SHP77 (cell line): ENCODE measurements at places on chromosomes 3 and 15.

GRCh38 chr15:97501291-97501690 is 459.2 kb upstream of the ARRDC4 start:
- no peak for DNase-seq

- DNase-seq: no peak
Observed at GRCh38 chr3:139519998-139520737, 19.4 kb downstream of the RBP1 start.

DNA sequence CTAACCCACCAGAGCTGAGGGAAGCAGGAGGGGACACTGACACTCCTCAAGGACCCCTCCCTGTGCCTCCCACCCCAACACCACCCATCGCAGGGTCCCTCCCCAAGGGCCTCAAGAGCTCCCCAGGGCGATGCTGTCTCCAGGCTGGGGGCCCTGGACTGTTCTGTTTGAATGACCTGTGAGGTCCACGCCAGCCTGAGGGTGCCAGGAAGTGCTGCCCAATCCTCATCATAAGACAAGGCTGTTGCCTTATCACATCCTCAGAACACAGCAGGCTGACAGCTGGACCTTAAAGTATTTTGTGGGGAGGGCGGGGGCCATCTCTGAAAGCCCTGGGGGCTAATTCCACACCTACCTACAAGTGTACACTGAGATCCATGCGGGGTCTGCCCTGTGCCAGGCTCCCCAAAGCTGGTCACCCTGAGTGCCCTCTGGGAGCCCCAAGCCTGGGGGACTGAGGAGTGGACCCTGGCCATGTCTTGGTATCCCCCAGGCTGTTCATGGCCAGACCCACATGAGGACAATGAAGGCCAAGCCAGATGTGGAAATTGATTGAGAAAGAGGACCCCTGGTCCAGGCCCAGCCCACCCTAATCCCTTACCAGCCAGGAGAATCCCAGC is 23.8 kb upstream of the GOLGA6C start:
- DNase-seq: no peak

DNA sequence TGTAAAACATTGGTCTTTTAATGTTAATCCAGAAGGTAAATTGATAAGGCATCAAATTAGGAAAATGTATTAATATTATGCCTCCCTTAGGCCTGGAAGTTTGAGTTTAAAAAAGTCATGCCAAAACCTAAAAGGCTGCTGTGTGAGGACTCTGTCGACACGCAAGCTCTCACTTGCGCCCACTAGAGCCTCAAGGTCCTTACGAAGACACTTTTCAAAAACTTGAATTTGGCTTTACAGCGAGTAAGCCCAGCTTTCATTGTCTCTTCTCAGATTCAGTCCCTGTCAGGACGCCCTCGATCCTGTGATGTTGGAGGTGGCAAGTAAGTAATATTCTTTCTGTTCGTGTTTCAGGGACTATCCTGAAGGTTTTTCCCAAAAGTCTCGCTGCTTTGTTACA is 89.7 kb downstream of the CRTC3 start:
- DNase-seq: no peak

GRCh38 chr3:143586576-143586975 is 261.7 kb downstream of the SLC9A9 start:
- no peak for DNase-seq

DNA sequence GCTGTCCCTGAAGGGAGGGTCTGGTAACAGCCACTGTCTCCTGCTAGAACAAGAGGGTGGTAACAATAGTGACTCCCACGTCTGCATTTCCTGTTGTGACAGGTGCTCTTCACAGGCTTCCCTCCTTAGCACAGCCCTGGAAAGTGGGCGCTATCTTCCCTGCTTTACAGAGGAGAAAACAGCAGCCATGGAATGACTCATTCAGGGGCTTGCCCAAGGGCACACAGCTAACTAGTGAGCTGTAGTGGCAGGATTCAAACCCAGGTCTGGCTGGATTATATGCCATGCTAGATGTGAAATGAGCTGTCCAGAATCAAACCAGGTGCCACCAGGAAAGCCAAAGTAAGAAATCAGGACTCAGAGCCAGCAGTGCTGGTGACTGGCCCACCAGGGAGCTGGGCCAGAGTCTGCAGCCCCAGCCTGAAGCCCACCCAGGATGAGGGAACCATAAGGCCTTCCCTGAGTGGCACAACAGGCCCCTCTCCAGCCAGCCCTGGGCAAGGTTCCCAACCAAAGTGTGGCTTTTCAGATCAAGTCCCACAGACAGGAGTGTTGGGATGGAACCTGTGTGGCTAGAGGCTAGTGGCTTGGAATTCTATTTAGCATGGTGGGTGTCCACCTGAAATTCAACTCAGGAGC is 102.4 kb downstream of the ETFA start:
- DNase-seq: no peak

GRCh38 chr15:68580883-68581155 is 2.0 kb downstream of the CORO2B start:
- no peak for DNase-seq

DNA sequence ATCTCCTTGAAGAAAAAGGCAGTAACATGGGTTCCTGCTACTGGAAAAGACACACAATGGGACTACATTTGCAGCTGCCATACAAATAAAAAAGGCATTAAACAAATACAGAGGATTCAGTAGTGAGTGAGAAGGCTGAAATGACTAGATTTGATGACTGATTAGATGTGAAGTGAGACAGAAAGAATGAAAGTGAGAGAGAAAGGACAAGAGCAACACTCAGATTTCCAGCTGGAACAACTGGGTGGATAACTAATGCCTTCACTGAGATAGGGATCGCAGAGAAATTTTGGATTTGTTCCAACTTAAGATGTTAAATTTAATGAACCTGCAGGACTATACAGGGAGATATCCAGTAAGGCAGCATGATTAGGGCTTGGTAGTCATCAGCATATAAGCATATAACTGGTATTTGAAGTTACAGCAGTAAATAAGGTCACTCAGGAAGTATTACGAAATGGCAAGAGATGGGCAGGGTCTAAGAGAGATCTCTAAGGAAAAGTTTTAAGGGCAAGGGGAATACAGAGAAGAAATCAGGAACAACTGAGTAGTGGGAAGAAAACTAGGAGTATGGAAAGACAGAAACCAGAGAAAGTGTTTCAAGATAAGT is 8.2 kb downstream of the OSBPL11 start:
- DNase-seq: no peak

- DNase-seq: no peak
Observed at GRCh38 chr3:55669133-55669532, 182.0 kb upstream of the WNT5A start.

GRCh38 chr15:63476229-63476632 is 28.2 kb upstream of the USP3 start:
- no peak for DNase-seq

- no peak for DNase-seq
Observed at GRCh38 chr3:21718161-21718765, 32.7 kb downstream of the ZNF385D start.

- no peak for DNase-seq
Observed at GRCh38 chr15:66049353-66049752, 180.1 kb downstream of the RAB11A start.

DNA sequence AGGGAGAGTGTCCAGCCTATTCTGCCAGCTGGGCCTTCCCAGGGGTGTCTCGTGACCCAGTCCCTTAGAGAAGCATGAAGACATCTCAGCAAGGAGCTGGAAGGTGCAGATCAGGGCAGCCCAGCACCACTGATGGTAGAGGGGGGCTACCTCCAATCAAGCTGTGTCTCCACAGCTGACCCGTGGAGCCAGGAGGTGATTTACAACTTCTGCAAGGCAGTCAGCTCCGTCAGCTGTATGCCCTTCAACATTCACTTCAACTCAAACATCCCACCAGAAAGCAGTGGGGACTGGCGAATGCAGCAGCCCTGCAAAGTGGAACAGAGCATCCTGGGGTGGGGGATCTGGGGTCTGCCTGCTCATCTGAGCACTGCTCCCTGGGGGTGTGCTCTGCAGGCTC is 32.6 kb upstream of the FRG2C start:
- DNase-seq: no peak

GRCh38 chr3:135148398-135149020 is 353.4 kb downstream of the EPHB1 start:
- no peak for DNase-seq

DNA sequence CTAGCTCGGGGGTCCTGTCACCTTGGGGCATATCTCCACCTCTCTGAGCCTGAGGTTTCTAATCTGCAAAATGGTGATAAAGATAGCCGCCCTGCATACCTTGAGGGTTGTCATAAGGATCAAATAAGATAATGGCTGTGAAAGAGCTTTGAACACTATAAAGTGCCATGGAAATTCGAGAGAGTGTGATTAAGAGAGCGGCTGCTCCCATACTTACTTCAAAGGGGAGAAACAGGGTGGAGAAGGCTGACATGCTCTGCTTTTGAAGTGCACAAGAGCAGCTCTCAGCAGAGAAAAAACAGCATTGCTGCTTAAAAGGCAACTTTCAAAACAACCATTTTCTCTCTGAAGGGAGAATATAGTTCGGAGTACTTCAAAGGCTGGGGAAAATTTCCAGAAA is 529.2 kb downstream of the EPHB1 start:
- no peak for DNase-seq

GRCh38 chr15:90924375-90924774 is 8.0 kb downstream of the HDDC3 start:
- DNase-seq: no peak

DNA sequence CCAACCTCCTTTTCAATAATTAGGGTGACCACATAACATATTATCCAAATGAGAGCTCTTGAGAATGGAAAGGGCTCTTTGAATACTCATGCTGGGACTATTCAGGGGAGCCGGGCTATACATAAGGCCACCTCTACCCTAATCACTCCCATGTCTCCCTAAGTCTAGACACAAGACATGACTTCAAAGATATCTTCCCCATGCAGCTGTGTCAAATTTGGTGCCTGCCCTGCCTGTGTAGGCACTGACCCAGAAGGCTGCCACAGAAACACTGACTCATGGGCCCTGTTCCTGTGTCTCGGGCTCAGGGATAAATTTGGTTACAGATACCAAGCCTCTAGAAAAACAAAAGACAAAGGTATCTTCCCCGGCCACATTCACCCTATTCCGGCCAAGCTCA is 70.3 kb downstream of the MYLK start:
- DNase-seq: no peak

GRCh38 chr3:99868311-99868646 is 50.6 kb downstream of the CMSS1 start:
- DNase-seq: no peak

GRCh38 chr3:52406231-52406661 is 38.7 kb downstream of the SEMA3G start:
- no peak for DNase-seq

GRCh38 chr3:31957106-31957505 is 24.0 kb downstream of the OSBPL10 start:
- DNase-seq: no peak

DNA sequence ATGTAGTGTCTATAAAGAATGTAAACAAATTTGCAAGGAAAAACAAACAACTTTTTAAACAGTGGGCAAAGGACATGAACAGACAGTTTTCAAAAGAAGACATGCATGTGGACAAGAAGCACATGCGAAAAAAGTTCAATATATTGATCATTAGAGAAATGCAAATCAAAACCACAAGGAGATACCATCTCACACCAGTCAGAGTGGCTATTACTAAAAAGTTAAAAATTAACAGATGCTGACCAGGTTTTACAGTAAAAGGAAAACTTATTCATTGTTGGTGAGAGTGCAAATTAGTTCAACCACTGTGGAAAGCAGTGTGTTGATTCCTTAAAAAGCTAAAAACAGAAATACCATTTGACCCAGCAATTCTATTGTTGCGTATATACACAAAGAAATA is 47.1 kb upstream of the LSAMP start:
- no peak for DNase-seq

DNA sequence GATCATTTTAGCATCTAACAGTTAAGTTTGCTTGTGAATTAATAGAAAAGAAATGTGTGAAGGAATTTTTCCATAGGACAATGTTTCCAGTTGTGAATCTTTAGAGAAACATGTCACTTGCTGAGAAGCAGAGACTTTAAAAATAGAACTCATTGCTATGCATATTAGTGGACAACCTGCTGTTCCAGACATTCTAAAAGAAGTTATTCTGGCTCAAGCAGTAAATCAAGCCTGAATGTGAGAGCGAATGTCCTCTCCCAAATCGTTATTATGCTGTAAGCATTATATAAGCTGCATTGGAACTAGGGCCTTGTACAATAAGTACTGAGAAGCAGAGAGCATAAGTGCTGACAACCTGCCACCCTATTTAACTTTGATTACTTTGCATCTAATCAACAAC is 990.9 kb downstream of the PLOD2 start:
- no peak for DNase-seq

DNA sequence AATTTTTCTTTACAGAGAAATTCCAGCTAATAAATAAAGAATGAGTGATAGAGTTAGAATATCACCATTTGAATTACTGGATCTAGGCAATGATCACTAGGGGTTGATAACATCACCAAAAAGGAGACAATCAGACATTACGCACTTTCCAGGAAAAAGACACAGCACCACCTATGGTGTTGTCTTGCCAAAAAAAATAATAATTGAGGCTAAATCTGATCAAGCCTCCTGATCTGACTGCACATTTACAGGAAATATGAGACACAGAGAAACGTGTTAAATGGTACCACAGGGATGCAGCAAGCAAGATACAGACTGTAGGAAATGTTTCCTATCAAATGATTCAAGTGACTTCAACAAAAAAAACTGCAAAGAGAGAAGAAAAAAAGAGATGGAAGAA is 92.8 kb downstream of the EOMES start:
- DNase-seq: no peak

DNA sequence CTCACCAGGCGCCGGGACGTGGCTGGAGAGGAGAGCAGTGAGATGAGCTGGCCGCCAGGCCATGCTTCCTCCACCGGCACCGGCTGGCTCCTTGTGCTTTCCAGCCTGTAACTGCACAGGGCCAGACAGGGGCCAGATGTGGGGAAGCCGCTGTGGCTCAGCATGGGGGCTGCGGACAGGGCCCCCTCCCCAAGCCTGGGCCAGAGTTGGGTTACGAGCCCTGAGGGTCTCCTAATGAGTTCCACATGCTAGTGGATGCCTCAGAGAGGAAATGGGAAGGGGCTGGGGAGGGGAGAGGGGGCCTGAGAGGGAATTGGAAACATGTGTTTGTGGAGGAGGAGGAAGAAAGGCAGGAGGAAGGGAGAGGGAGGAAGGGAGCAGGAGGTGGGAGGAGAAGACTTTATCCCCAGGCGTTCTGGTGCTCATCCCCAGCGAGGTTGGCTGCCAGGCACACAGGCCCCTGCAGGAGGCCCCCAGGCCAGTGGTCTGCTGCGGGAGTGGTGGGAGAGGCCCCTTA is 11.7 kb upstream of the DUSP7 start:
- no peak for DNase-seq

- DNase-seq: peak; percentile 16
Observed at GRCh38 chr3:61371123-61371522, 119.9 kb upstream of the FHIT start.

GRCh38 chr3:5339967-5340535 is 152.5 kb downstream of the EDEM1 start:
- no peak for DNase-seq
